ENCODE measurements at places on chromosomes 2 and 18. TPM values are rescaled to one million over a fixed set of nuclear protein-coding genes. Genes with fewer than 3 reads are reported as not detected.

DNA sequence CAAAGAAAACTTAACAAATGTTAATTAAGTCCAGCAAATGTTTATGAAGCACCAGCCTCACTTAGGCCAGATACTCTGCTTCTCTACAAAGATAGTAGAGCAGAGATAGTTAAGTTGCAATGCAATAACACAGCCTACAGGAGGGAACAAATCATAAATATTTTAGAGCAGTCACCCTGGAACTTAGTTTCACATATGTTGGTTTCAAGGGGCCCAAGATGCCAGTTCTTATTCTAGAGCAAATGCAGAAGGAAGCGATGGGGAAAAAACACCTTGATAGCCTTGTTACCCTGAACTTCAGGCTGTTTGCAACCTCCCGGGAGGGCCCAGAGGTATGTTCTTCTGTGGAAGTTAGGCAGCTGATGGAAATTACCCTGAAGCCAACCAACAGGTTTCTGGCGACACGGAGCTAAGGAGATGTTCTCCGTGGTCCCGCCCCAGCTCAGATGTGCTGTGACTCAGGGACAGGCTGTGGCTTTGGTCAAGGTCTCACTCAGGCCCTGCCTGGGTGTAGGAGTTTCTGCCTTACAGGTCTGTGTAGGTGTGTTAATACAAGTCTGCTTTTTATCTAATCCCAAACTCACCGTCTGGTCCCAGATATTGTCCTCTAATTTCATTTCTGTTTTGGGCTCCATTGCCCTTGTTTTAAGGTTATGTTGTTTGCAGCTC lies 3.8 kb downstream of the CTIF start:
- DNase-seq = no peak

DNA sequence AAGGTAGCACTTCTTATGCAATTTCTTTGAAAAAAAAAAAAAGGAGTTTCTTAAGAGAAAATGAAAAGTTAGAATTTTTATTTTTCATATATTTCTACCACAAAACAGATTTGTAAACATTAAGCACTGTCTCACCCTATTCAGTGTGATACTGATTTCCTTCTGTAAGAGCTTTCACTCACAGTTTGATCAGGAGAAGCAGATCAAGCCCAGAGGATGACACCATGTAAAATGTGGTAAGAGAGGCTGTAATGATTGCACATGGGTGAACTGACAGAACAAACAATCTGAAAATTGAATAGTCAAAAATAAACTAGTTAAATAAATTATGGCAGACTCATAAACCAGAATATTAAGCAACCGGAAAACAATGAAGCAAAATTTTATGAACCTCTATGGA lies 54.5 kb downstream of the MEMO1 start:
- no peak for DNase-seq

DNA sequence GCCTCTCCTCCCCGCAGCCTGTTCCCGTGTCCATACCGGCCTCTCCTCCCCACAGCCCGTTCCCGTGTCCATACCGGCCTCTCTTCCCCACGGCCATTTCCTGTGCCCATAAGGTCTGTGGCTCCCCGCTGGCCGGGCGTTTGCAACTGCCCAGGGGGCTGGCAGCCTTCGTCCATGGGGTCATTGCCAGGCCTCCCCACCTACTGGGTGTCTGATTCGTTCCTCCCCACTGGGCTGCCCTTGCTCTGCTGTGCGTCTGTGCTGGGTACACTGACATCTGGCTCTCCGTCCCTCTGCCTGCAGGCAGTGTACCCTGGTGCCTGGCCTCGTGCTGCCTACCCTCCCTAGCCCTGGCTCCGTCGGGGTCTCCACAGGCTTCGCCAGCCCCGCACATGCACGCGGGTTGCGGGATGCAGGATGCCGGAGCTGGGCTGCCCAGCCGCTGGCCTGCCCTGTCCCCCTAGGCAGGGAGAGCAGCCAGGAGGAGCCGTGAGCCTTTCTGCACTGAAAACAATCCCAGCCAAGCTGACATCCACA lies 67.8 kb downstream of the NFATC1 start:
- no peak for DNase-seq

DNA sequence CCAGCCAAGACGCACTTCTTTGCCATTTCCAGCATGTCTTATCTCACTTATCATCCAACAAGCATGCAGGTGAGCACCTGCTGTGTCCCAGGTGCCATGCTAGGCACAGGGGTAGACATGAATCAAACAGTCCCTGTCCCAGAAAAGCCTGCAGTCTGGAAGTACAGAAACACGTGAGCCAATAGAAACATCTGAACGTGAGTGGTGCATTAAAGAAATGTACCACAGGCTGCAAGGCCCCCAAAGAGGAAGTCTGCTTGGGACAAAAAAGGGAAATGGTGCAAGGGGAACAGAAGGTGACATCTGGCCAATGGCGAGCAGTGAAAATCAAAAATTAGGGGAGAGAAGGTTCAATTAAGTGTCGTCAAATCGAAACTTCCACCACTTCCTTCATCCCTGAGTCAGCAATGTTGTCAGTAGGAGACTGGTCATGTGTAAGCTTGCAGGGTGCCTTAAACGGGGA lies 17.6 kb upstream of the TMEM247 start:
- no peak for DNase-seq

GRCh38 chr2:188596054-188596453 lies 304.4 kb downstream of the GULP1 start:
- DNase-seq = no peak

DNA sequence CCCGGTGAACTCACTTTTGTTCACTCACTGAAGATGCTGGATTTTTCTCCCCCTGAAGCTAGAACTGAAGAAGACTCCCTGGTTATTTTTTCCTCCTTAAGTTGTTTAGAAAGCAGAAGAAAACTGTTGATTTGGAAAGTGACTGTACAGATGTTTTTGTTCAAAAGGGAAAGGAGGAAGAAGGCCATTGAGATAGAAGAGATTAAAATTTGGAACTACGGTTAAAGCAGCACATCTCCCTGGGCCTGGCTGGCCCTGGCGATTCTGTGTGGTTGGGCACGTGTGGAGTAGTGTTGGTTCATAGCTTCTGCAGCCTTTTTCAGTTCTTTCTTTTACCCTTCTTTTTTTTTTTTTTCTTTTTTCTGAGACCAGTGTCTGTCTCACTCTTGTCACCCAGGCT lies 109.2 kb downstream of the MAP4K4 start:
- DNase-seq = no peak

- DNase-seq = no peak
Observed at GRCh38 chr2:19545507-19545906, 187.1 kb upstream of the OSR1 start.

DNA sequence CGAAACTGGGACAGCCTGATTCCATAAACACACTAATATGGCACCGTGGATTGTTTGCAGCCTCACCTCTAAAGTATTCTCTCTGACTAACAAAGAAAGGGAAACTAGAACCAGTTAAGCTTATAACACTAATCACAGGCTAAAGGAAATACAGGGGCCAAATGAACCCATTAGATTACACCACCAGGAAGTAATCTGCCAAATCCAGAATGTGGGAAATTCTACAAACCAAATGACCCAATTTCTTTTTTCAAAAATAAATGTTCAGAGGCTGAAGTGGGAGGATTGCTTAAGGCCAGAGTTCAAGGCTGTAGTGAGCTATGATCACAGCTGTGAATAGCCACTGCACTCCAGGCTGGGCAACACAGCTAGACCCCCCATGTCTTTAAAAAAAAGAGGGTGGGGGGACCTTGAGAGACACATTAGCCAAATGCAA lies 1.5 kb upstream of the MPPE1 start:
- DNase-seq = no peak

DNA sequence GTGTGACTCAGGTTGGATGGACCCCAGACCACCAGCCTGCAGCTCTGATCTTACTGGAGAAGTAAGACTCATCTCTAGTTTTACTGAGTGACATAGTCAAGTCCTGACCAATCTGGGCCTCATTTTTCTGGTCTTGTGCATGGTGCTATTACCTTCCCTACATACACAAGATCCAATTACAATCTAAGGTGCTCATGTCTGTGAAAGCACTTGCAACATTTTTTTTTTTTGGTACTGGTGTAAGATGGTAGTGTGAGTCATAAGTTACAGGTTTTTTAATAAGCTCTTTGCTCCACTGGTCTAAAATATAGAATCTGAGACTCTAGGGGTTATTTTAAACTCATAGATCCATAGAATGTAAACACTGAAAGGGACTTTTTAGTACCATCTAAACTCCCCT lies 117.3 kb upstream of the EFEMP1 start:
- DNase-seq = no peak

DNA sequence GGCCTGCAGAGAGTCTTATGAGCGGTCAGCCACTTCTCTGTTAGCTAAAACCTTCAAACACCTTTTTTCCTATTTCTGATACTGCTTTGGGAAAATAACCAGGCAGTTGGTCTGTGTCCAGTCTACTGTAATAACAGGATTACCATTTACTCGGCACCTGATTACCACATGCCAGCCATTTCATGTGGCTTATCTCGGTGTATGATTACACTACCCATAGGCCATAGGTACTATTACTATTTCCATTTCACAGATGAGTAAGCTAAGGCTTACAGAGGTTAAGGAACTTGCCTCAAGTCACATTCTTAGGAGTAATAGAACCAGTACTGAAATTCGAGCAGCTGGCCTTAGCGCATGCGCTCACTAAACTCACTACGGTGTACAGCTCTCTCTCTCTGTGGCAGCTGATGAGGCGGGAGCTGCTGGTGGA lies 147.2 kb upstream of the L3MBTL4 start:
- DNase-seq = peak; percentile 15

GRCh38 chr2:75416420-75417342 lies 144.1 kb downstream of the EVA1A start:
- no peak for DNase-seq

DNA sequence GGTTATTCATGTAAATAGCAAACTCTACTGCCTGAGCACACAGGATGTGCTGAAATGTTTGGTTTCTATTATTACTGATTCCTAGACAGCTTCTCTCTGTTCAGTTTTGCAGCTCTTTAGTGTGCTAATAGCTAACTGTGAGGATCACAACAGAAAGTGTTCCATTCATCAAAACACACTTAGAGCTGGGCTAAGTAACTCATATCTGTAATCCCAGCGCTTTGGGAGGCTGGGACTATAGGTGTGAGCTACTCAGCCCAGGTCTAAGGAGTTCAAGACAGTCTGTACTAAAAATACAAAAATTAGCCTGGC lies 63.2 kb downstream of the MOGAT1 start:
- DNase-seq = no peak

GRCh38 chr2:30204281-30204680 lies 27.1 kb upstream of the LBH start:
- DNase-seq = no peak

- no peak for DNase-seq
Observed at GRCh38 chr2:221502270-221503010, 69.7 kb downstream of the EPHA4 start.

CTAGE1 gene
- total RNA-seq = not detected

SPOPL gene
- total RNA-seq = 26.1 TPM

GALNT14 gene
- total RNA-seq = 2.0 TPM

REG3A gene
- total RNA-seq = not detected

ITGB1BP1 gene
- total RNA-seq = 39.1 TPM

PLB1 gene
- 7.2 TPM for total RNA-seq

FEV gene
- total RNA-seq = not detected

EMILIN1 gene
- total RNA-seq = 66.1 TPM

UCN gene
- total RNA-seq = 0.30 TPM

FN1 gene
- total RNA-seq = 394 TPM

HOXD3 gene
- 9.7 TPM for total RNA-seq

BUB1 gene
- total RNA-seq = 16.7 TPM

SCYGR2 gene
- not detected for total RNA-seq

NCKAP5 gene
- total RNA-seq = 33.3 TPM

RFX8 gene
- total RNA-seq = 1.2 TPM

IL36RN gene
- total RNA-seq = 10.9 TPM
